ENCODE measurements at places on chromosomes 3 and 15.

DNA sequence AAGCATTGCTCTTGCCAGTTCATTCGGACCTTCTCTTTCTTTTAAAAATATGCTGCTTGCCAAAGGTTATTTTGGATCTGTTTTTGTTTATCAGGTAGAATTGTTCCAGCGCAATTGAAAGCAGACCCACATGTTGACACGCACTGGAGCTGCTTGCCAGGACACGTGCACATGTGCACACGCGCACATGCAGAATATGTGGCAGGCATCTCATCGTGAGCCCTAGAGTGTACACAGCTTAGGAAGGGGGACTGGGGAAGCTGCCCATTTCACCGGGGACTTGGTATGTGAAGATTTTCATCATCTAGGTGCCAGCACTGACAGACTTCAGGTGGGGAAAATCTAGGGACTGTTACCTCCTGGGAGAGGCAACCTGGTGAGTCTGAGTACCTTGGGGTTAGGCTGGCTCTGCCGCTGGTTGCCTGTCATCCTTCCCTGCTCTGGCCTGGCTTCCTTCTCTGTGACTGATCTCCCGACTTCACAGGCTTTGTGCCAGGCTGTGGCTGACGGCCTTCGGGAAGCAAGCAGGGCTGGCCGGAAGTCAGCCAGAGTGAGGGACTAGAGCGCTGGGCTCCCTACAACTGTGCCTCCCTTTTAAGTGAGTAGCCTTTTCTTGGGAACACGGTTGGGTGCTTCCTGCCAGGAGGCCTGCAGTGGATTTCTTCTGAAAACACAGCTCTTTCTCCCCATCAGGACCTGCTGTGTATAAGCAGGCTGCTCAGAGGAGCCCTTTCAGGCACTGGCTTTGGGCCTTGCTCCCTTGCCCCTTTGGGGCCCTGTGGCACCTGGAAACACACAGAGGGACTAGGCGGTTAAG lies 129.3 kb downstream of the EEFSEC start:
- DNase-seq: no peak

DNA sequence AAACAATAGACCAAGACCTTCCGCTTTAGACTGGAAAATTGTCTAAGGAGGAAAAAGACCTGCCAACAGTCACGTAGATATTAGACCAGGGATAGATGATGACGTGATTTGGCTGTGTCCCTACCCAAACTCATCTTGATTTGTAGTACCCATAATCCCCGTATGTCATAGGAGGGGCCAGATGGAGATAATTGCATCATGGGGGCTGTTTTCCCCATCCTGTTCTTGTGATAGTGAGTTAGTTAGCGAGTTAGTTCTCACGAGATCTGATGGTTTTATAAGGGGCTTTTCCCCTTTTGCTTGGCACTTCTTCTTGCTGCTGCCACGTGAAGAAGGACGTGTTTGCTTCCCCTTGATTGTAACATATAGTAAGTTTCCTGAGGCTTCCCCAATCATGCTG lies 31.7 kb upstream of the SUCLG2 start:
- no peak for DNase-seq

DNA sequence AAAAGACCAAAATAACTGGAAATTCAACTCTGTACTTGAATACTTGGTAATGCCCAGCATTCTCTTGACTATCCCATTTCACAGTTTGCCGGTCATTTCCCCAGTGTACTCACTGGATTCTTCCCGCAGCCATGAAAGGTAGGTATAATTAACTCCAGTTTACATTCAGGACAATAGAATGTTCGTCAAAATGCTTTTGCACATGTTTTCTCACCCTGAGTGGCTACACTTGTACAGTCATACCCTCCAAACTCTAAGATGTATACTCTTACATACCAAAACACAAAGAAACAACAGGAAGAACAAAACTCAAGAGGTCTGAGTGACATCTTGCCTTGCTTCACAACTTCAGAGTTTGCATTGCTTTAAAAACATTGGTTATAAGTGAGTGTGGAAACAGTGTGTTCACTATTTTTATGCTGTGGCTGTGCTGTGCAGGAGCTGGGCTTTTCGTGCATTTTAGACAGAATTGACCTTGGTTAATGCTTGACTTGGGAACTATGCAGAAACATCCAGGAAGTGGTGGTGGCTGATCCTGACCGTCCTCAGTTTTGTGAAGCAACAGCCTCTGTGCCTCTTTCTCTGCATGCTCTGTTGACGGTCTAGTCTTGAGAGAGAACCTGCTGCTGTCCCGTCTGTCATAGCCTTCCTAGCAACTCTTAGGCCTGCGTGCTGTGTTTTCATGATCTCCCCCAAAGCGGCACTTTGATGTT lies 90.5 kb downstream of the IGF1R start:
- DNase-seq: no peak

DNA sequence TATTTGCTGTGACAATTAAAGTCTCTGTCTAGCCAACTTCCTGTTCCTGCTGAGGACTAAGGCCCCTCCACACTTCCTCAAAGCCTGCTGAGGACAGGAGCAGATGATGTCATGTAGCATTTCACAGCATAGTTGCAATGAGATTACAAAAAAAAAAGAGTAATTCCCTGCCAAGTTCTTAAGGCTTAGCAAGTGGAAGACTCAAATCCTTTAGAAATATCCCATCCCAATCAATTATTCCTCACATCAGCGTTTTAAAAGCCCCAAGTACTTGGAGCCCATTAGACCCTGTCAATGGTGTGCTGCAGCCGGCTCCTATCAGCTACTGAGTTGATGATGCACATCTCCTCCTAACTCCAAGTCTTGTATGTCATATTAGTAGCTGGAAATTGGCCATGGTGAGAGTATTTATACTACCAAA lies 51.7 kb downstream of the TRANK1 start:
- DNase-seq: no peak

- peak; percentile 29 for DNase-seq
Measured at GRCh38 chr3:37217098-37217849, 42.9 kb upstream of the LRRFIP2 start.

DNA sequence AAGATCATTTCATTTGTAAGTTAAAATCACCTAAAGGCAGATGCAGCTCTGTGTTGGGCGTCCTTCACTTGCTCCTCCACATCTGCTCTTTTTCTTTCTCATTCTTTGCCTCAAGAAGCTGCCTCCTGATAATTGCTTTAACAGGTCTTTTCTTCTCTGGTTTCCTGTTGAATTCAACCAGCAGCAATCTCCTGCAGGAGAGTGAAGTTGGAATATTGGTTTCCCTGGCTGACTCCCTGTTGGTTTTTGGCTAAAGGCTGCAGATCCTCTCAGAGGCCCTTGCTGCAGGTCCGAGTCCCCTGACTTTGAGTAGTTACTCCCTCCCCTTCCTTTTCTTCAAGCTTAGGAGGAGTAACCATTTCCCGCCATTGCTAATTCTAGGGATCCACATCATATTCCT lies 4.2 kb downstream of the TP63 start:
- no peak for DNase-seq

- no peak for DNase-seq
Measured at GRCh38 chr3:175898194-175898593, 1039.1 kb downstream of the NAALADL2 start.

GRCh38 chr3:116445990-116446389 lies 703 bp upstream of the LSAMP start:
- DNase-seq: no peak
